ENCODE measurements at places on chromosomes 11 and 22.

DNA sequence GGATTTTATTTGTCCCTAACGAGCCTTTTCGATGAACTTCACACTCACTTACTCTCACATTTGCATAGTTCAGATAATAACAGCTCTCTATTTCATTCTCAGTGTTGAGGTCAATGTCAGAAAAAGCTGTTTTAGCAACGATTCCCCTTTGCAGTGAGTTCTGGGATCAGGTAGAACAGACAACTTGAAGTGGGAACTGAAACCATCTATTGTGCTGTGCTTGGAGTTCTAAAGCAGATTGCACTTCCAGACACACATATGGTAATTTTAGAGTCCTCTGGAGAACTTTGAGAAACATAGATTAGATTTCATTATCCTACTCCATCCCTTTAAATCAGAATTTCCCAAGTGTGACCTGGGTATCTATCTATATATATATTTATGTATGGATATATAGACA lies 124.6 kb upstream of the BLID start:
- no peak for DNase-seq

DNA sequence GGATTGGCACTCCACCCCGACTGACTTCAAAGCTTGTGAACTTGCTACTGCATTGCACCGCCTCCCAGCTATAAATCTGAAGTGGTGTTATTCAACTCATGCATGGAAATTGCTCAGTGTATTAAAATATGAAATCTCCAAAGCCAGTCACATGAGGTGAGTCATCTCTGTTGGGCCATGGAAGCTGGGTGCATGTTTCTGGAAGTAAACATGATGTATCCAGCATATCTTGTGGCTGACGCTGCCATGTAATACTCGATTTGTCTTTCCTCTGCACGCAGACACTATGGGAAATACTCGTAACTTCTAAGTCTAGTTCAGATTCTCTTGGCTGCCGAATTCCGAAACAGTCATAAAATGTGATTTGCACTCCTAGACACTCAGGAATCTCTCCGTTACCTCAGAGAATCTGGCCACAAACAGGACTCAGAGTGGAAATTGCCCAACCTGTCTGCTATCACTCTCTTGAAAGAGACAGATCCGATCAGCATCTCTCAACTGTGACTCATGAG lies 154.9 kb upstream of the MPPED2 start:
- DNase-seq: no peak

- no peak for DNase-seq
Observed at GRCh38 chr11:125062218-125062930, 731 bp upstream of the SLC37A2 start.

DNA sequence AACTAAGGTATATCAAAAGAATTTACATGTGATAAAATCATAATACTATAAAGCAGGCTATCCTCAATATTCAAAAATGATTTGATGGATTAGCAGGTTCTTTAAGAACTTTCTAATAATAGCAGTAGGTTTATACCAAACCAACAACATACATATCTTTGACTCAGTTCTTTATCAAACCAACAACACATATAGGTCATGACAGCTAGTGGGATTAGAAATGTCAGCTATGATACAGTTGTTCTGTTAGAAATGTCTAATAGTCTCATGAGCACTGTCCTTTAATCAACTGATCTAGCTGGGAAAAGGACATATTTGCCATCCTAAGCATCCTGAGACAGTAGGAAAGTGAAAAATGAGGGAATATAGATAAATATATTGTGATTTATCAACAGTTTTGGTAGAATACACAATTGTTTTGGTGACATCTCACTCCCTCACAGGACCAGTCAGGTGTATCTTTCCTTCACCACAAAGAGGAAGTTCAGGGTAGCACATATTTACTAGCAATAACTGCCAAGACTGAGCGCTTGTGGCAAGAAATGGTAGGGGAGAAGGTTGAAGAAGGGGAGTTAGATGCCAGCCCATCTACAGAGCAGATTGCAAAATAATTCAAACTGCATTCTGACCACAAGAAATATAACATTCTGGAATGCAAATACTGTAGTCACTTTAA lies 90.8 kb upstream of the APOA1 start:
- no peak for DNase-seq

DNA sequence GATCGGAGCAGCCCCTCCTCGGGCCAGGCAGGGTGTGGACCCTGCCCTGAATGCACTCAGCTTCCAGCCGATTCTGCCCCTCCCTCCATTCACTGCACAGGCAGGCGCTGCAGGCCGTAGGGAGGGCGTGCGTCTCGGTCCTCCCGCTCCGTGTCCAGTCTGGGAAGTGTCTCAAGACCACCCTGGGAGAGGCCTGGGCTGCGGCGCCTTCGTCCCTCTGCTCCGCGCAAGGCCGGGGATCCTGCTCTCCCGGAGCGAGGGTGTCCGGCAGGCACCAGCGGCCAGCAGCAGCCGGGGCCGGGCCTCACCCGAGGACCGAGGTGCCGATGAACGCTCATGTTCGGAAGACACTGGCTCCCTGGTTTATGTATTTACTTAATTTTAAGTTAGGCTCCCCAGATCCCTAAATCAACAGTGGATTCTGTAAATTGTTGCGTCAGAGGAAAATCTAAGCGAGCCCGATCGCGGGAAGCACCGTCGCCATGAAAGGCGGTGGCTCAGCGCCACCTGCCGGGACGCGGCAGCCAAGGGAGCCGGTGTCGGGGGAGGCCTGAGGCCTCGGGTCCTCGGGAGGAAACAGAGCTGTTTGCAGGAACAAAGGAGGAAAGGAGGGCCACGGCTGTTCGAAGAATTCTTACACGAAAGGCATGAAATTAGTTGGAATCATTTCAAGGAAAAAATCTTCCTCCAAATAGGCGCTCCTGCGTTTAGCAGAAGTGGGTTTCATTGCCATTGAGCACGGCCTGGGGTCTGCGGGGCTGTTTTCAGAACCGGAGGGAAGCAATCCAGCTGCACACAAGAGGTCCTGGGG lies 195.3 kb downstream of the BRD1 start:
- peak; percentile 5 for DNase-seq

DNA sequence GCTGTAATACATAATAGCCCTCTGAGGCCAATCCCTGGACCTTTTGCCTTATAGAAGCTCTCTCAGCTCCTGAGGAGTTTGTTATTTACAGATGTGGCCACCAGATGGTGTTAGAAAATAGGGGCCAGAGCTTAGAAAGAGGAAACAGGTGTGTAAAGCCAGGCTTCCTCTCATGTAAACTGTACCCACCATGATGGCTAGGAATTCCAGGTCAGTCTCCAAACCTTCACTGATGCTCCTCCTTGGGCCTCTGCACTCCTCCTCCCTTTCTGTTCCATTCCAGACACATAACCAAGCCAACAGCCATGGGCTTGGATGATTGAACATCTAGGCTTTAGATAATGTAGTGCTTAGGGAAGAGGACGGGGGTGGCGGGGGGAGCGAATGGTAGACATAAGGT lies 39.7 kb downstream of the USP35 start:
- DNase-seq: no peak

DNA sequence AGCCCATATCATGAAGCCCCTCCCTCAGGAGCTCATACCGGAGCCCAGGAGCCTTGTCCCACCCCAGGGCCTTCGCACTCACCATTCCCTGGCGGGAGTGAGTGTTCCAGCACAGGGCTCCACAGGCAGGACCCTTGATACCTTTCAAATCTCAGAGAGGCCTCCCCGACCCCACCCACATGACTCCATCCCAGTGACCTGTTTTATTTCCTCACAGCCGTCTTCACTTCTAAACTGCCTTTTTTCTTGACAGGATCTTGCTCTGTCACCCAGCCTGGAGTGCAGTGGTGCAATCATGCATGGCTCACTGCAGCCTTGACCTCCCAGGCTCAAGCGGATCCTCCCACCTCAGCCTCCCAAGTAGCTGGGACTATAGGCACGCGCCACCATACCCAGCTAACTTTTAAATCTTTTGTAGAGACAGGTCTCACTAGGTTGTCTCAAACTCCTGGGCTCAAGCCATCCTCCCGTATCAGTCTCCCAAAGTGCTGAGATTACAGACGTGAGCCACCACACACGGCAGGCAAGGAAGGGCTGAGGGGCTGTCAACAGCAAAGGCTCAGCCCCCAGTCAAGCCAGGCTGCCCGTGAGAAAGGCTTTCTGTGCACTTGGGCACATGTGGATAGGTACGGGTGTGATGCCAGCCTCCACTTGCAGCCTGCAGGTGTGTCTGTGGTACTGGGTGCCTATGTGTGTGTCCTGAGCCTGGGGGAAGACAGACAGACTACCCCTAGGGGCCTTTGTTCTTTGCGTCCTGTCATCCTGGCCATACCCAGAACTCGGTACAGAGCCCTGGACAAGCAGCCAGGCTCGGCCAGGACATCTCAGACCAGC lies 9.3 kb downstream of the RPL3 start:
- DNase-seq: no peak

DNA sequence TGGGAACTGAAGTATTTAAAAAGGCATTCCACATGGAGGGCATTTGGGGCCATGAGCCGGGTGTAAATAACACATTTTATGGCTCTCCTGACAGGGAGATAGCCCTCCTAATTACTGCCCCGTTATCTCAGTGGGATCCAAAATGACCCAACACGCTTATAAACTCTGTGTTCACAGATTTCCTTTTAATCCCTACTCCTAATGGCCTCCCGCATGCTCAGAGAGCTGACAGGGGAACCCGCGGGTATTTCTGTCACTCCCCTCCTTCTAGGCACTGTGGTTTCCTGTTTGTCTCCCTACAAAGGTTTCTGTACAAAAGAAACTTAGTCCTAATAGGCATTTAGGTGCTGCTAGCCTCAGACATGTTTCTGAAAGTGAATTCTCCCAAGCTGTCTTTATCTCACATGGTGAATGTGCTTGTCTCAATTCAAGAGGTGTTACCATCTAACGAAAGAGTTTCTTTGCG lies 202.8 kb upstream of the SEZ6L start:
- no peak for DNase-seq

DNA sequence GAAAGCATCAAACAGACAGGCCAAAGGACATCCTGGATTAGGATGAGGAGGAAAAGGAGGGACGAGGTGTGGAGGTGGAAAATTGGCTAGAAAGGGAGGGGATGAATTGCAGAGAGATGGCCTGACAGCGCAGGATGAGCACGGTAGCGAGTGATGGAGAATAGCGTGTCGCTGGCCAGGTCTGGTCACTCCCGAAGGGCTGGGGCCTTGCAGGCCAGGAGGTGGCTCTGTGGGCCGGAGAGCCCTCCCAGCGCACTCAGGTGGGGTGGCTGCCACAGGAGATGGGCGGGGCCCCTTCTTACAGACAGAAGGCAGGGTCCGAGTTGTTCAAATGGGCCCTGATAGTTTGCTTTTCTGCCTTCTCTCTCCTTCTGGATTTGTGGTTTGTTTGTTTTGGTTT lies 37.1 kb upstream of the THY1 start:
- DNase-seq: no peak

DNA sequence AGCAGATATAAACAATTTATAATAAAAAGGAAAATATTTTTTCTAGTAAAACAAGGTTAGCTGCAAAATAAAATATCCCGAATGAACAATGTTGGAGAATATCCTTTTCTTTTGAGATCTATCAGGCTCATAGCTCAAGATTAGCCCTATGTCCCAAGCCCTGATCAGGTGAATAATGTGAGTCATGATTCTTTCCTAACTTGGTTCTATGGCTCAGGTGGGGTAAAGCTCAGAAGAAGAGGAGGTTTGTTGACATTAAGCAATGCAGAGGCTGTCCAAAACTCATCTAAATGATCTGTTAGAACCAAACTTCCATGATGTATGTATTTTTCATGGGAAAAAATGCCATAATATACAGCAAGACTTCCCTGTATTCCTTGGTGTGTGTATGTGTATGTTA lies 86.1 kb downstream of the TRIM44 start:
- DNase-seq: no peak

GRCh38 chr11:116078101-116078591 lies 573.9 kb upstream of the CADM1 start:
- no peak for DNase-seq

GRCh38 chr11:77141034-77141433 lies 13.0 kb downstream of the MYO7A start:
- no peak for DNase-seq

DNA sequence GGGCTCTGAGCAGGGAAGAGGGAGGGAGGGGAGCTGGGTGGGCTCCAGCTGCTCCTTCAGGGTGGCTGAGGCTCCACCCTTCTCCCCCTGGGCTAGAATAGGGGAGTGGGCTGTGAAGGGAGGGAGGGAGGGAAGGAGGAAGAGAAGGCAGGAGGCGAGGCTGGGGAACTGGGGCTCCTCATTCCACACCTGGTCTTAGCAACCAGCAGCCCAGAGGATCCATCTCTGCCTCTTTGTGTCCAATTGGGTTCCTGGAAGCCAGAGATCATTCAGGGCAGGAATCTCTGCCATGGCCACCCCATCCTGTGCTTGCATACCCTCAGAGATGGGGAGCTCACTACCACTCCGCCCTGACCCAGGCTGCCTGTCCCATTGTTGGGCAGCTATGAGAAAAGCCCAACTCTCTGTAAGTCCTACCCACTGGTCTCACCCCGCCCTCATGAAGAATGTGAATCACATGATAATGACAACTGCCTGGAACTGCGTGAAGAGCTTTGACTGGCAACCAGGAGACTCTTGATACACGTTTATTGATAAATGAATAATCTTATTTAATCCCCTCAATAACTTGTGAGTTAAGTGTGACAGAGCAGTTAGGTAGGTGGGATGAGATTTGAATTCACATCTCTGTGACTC lies 7.9 kb downstream of the NCF4 start:
- DNase-seq: no peak

DNA sequence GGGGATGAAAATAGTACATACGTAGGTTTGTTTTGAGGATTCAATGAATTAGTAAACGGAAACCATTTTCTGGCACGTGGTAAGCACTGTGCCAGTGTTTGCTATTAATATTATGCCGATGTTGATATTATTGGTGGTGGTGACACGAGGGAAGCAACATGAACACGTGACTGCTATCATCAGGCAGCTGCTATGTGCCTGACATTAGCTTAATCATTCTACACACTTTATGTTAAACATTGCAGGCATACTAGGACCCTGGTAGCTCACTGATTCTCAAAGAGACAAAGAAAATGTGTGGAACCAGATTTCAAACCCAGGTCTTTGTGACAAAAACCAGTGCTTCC lies 656 bp downstream of the SRRD start:
- DNase-seq: no peak

DNA sequence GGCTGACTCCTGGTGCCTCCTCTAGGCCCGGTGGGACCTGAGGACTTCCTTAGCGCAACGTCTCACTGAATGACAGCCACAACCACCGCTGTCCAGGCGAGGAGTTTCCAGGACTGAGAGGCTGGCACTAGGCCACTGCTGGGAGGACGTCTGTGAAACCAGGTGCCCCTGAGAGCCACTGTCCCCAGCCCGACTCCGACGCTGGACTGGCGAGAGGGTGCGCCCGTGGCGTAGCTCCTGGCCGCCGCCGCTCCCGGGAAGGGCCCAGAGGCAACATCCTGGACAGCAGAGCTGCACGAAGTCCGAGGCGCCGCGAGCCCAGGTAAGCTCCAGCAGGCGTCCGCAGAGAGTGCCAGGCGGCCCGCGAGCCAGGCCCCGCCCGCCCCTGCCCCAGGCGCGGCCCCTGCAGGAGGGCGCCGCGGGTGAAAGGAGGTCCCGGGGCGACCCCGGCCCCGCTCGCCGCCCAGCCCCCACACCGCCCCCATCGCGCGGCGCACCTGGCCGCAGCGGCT lies 525 bp downstream of the DGCR2 start:
- no peak for DNase-seq

- no peak for DNase-seq
Observed at GRCh38 chr11:64856382-64857227, 12.2 kb upstream of the CDC42BPG start.

- no peak for DNase-seq
Observed at GRCh38 chr11:12581923-12582322, 92.3 kb upstream of the TEAD1 start.
